ENCODE measurements at places on chromosomes 2 and 18.

- DNase-seq, result peak; percentile 31
These were observed 26.6 kb downstream of the CDKL4 start for GRCh38 chr2:39217192-39217550.

- DNase-seq, result peak; percentile 38
These were observed 568.1 kb upstream of the CRIM1 start for GRCh38 chr2:35787302-35788031.

- DNase-seq, result peak; percentile 48
These were observed 80.6 kb upstream of the DOCK10 start for GRCh38 chr2:225122583-225123486.

GRCh38 chr2:127066942-127067341, 40.0 kb downstream of the BIN1 start:
- DNase-seq, result no peak

DNA sequence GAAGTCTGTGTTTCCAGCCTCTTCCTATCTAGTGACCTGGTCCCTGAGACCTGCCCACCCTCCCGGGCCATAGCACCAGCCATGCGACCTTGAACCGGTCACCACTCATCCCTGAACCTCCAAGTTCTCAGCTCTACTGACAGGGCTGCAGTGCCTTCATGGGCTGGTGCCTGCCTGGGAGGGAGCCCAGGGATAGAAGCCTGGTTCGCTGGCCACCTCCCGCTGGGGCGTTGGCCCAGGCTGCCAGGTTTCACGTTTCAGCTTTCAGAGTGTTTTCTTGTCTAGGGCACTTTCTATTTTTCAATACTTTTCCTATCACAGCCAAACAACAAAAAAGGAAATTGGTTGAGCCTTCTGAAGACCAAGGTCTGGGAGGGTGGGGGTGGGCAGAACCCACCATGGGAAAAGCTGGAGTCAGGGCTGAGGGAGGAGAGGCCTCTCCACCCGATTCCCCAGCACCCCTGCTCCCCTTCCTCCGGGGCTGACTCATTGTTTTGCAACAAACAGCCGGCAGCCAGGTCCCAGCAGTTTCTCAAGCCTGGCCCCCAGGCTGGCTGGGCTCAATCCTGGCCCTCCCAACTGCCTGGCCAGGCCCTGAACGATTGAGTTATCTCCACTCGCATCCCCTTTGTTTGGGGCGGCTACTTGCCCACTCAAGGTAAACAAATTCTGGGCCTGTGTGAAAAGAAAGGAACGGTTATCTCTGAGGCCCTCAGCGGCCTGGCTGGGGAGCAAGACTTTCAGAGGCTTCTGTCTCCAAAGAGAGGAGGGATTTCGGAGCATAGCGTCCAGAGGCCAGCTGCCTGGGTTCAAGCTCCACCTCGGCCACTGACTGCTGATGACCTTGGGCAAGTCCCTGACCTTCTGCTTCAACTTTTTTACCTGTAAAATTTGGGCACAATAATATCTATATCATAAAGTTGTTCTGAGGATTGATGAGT, 47.5 kb downstream of the ZFP36L2 start:
- peak; percentile 81 for DNase-seq

DNA sequence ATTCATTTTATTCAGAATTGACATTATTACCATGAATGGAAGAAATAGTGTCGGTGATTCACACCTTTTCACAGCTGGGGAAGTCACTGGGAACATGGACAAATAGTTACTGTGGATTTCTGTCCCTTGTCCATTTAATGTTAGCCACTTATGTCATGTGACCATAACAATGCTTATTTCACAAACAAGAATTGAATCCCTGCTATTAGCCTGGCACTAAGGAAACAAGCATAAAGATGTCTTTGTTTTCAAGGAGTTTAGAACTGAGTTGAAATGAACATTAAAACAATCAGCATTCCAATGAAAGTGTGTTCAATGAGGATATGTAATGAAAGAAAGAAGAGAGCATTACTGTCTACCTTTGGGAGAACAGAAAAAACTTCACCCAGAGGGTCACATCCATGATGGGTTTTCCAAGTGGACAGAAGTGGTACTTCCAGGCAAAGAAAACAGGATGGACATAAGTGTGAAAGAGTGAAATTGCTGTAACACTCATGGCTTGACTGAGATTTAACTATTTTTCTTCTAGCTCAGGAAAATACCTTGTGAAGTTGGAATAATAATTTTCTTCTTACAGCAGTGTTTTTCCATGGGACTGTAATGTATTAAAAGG, 324.5 kb upstream of the UBE2E3 start:
- DNase-seq, result peak; percentile 61

DNA sequence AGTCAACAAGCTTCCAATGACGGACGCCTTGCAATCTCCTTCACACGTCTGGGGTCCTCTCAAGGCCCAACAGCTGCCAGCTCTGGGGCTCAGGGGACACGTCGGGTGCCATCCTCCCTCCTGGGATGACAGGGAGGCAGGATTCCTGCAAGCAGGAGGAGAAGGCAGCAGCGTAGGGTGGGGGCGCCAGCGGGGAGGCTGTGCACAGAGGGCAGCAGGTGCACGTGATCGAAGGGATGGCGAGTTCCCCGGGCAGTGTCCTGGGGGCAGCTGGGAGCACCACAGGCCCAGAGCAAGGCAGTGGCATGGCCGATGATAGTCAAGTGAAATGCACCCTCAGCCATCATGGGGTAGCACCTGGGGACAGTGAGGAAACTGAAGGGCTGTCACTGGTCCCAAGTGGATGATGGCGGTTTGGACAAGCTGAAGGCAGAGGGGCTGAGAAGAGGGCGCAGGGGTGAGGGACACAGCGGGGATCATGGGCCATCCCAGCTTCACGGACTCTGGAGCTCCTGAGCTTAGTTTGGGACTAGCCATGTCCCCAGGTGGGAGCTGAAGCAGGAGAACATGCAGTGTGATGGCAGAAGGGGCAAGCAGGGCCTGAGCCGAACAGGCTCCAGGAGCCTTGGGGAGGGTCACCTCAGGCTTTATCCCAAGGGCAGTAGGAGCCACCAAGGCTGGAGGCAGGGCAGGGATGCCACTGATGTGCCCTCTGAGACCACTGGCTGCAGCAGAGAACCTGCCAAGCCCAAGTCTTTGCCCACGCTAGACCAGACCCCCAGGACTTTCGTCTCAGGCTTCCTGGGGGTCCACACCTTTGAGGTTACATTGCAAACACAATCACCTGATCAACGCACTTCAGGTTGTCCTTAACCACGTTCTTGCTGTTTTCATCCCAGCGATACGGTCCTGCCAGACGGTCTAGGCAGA, 16.3 kb upstream of the SNED1 start:
- DNase-seq, result no peak

DNA sequence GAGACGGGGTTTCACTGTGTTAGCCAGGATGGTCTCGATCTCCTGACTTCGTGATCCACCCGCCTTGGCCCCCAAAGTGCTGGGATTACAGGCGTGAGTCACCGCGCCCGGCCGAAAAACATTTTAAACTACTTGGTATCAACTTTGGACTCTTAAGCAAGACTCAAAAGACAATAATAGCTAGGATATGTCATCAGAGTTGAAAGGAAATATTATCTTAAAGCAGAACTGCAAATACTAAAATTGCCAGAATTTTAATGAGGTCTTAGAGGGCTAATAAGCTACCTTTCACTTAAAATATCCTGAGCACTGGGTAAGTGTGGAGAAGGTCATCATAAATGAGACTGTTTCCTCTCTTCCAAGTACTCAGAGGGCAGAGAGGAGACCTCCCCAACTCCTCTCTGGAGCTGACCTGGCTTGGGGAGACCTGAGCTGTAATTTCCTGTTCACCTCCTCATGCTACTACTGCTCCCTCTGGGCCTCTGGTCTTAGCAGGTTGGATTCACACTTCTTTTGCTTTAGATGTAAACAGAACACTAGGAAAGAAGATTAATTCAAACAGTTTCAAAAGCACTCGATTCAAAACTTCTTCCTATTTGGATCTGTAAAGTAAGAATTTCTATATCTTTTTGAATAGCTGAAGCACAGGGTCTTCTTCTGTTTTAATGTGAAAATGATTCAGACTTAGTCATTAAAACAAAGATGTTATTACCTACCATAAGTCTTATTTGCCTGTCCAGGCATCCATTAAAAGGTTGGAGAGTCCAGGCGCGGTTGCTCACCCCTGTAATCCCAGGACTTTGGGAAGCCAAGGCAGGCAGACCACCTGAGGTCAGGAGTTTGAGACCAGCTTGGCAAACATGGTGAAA, 16.5 kb downstream of the CNRIP1 start:
- no peak for DNase-seq

DNA sequence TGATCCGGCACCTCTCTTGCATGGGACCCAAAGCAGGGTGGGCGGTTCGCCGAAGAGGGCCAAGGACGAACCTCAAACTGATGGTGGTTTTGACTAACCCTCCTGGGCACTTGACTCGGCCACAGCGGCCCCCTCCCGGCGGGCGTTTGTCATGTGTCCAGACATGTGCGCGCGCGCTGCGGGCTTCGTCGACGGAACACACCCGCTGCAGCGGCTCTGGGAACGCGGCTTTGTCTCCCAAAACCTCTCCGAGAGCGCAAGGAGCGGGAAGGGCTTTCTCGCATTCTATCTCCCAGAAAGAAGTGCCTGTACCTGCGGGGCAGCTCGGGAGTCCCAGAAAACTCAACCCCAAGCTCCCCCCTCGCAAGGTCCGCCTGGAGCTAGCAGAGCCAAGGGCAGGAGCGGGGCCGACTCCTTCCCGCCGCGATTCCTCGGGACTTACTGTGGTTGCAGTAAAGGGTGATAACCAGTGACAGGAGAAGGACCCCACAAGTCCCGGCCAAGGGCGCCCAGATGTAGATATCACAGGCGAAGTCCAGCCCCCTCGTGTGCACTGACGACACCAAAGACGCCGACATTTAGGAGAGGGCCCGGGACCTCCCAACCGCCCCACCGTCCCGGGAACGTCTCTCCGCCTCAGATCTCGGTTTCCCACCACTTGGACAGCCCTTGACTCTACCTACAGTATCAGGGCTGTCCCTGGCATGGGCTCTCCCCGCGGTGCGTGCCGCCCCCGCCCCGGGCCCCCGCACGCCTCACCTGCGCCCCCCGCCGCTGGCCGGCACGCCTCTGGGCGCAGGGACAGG, 1.6 kb downstream of the CD8A start:
- DNase-seq, result peak; percentile 27

DNA sequence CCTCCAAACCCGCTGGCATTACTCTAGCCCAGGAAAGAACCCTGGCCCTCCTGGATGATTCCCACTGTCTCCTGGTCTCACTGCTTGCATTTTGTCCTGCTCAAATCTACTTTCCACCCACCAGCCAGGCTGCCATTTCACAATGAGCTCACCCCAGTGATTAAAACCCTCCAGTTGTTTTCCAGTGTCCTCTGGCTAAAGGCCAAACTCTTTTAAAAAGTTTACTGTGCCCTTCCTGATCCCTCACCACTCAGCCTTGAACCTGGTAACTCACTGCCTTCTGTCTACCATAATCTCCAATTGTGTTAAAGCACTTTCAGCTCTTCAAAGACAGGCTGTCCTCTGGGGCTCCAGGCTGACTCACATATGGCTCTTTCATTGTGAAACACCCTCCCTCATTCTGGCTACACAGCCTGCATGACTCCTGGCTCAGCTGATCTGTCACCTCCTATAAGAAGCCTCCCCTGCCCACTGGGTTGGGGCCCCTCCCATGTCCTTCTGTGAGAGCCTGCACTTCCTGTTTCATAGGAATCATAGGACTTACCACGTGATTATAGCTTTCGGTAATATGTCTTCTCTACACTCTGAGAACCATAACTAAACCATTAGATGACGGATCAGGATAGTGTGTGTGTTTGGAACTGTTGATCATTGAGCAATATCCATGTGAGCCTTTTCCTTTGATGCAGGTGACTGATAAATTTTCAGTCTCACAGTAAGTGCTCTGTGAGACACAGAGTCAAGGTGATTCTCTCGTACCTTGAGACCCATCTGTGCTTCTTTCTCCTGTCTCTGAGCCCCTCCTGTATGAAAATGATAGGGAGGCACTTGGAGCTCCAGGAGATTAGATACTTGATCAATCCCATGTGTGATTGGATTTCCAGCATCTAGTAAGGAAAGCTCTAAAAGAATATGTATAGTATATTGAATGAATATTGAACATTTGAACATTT, 590.8 kb upstream of the ID2 start:
- DNase-seq, result peak; percentile 49

DNA sequence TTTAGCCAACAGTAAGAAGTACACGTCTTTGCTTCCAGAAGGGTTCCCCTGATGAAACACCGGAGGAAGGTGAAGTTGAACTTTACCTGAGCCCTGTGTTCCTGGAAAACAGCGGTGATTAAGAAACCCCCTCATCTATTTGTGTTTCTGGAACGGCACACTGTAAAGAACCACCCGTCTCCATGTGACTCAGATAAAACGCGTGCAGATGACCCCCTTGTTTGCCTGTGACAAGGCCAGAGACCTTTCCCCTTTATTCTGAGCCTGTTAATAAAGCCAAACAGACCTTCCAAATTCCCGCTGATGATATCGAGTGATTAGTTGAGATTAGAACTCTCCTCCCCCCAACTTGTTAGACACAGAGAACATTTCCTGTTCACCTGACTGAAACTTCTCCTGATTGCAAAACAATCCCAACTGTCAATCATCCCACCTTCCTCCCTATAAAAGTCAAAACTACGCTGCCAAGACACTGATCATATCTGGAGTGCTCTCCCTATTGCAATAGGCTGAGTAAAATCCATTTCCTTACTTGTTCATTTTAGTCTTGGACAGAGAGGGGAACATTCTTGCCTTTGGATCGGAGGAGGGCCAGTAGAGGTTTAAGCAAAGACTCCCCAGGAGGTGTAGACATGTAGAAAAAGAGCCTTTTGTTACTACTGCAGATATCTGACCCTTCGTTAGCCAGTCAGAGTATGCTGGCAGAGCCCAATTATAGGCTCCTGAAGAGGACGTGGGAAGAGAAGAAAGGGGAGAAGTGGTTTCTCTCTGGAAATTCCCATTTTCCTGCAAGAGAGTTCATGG, 914 bp upstream of the IWS1 start:
- peak; percentile 68 for DNase-seq

DNA sequence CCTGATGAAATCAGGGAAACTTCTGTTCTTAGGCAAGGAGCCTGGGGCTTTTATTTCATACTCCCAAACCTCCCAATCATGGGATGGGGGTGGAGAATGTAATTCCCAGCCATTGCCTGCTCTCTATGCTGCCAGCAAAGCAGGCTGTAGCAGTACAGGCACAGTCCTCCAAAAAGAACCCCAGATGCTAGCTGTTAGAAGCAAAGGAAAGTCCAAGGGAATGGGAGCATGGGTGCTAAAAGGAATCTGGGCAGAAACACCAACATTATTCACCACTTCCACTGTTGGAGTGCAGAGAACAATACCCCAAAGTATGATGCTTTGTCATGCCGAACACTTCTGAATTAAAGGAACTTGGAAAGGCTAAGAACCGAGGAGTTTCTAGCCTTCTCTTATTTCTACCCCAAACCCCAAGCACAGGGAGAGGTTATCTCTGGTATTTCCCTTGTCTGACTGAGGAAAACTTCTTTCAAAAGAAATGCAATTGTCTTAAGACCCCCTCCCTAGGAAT, 24.7 kb downstream of the MDH1 start:
- DNase-seq, result no peak

GRCh38 chr18:68861365-68861764, 63.5 kb downstream of the CCDC102B start:
- DNase-seq, result no peak

- DNase-seq, result no peak
These were observed 2.0 kb upstream of the ANKRD62 start for GRCh38 chr18:12091538-12092141.

- no peak for DNase-seq
These were observed 2.1 kb downstream of the GPBAR1 start for GRCh38 chr2:218262631-218263586.
